ENCODE measurements at places on chromosomes 7 and 10.

- DNase-seq, result no peak
Measured at GRCh38 chr7:70913924-70914323, 218.0 kb upstream of the GALNT17 start.

- DNase-seq, result peak; percentile 97
Measured at GRCh38 chr7:96321031-96321657, 754 bp downstream of the SLC25A13 start.

DNA sequence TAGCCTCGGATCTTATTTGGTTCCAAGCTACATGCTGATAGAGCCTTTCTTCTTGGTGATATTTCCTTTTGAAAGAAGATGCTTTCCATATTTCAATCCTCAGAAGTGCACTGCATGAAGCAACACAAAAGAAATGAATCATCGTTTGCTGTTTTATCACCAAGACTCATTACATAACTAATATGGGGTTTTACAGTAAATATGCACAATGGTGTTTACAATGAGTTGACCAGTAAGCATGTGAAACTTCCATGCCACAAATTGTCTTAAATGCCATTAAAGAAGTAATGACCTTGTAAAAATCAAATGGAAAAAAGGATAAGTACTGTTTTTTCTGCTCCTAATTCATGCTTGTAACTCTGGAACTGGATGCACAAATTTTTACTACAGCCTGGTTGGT is 1017.0 kb upstream of the GHITM start:
- no peak for DNase-seq

- no peak for DNase-seq
Measured at GRCh38 chr7:196283-196682, 3.9 kb downstream of the FAM20C start.

DNA sequence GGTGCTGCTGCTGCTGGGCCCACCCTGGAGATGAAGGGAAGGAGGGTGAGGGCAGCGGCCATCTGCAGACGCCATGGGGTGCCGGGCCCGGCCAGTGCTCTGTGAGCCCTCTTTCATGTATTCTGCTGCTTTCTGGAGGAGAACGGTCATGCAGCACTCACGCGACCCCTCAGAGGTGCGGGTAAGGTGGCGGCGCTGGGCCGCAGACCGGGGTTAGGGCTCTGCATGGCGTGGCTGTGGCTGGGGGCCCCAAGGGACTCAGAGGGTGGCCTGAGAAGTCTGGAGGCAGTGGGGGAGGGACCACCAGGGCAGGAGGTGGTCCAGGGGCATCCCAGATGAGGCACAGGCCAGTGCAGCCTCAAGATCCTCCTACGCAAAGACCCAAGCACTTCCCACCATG is 275.5 kb downstream of the ELFN1 start:
- DNase-seq, result no peak

GRCh38 chr7:34825221-34825620 is 167.2 kb downstream of the NPSR1 start:
- DNase-seq, result no peak

- peak; percentile 31 for DNase-seq
Measured at GRCh38 chr7:140242057-140243031, 65.6 kb upstream of the KDM7A start.

GRCh38 chr7:1275451-1276381 is 43.0 kb downstream of the UNCX start:
- DNase-seq, result peak; percentile 25

DNA sequence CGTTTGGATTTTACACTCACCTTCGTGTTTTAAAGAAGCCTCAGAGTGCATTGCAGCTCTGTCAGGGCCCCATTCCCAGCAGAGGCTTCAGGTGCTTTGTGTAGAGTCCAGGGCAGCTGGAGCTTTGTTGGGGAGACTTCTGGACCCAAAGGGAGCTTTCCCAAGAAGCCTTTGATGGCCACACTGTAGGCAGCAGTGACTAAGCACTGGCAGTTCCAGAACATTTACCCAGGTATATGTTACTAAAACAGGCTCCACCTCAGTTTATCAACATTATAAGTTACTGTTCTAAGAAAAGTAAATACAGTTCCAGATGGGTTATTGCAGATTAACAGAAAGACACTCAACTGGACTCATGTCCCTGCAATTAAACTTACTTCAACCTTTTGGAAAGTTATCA is 66.8 kb downstream of the LANCL2 start:
- DNase-seq, result no peak

All from pons (tissue), 1 donor.